ENCODE measurements at places on chromosomes 7 and 10.

- DNase-seq, result peak; percentile 6
Observed at GRCh38 chr7:129271500-129272355, 46.9 kb downstream of the AHCYL2 start.

- no peak for DNase-seq
Observed at GRCh38 chr7:106178593-106179134, 66.6 kb upstream of the SYPL1 start.

DNA sequence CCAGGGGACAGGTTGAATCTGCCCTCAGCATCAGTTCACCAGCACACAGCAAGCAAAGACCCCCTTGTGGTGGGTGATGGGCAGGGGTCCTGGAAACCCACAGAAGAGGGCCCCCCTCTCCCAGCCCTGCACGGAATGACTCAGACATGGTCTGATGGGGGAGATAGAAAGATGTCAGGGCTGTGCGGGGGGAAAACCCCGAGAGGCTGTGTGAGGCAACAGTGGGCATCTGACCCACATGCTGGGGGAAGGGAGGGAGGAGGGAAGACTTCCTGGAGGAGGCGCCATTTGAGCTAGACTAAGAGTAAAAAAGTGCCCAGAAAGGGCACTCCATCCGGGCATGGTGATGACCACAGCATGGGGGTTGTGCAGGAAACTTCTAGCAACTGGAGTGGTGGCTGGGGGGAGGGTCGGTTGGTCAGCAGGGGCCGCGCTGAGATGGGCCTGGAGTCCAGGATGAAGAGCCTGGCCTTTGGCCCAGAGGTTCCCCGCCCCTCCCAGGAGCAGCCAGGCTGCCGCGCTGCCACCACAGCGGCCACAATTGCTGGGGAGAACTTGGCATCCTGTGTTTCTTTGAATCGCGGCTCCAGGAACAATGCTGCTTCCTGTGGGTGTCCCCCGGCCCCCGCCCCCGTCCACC lies 2.5 kb downstream of the LFNG start:
- DNase-seq, result no peak

GRCh38 chr10:44049301-44050015 lies 335.4 kb downstream of the CXCL12 start:
- DNase-seq, result no peak

- no peak for DNase-seq
Observed at GRCh38 chr7:133873631-133874030, 253.5 kb upstream of the LRGUK start.

GRCh38 chr7:113796557-113796956 lies 122.3 kb downstream of the PPP1R3A start:
- DNase-seq, result no peak

DNA sequence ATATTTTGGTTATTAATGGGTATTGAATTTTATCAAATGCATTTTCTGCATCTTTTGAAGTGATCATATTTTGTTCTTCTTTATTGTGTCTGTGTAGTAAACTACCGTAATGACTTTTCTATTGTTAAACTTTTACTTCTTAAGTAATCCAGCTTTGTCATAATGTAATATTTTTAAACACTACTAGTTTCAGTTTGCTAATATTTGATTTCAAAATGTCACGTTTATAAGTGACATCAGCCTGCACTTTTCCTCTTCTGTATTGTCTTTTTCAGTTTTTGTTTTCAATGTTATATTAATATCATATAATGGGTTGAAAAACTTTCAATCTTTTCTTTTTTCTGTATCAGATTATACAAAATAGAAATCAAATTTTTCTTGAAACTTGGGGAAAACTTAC lies 71.6 kb upstream of the ANKRD1 start:
- no peak for DNase-seq

DNA sequence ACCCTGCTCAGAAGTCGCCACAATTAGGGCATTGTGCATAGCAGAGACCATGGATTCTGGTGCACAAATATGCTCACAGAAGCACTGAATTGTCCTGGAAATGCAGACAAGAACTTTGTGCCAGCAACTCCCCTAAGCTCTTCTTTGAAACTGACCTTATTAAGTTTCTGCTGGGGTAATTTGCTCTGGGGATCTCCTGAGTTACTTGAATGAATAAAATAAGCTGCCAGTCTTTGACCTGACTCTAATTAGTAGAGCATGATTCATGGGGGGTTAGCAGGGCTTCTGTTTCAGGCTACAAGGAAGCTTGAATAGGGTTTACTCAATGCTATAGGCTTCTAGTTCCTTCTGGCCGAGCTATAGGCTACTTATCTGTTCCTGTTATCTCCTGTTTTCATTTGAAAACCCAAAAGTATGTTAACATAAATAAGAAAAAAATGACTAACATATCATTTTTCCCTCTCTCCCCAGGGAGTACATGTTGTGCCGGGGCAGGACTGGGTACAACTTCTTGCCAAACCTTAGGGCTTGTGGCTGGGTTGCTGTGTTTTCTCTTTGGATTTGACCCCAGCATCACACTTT lies 169.0 kb upstream of the TMEM229A start:
- DNase-seq, result no peak

DNA sequence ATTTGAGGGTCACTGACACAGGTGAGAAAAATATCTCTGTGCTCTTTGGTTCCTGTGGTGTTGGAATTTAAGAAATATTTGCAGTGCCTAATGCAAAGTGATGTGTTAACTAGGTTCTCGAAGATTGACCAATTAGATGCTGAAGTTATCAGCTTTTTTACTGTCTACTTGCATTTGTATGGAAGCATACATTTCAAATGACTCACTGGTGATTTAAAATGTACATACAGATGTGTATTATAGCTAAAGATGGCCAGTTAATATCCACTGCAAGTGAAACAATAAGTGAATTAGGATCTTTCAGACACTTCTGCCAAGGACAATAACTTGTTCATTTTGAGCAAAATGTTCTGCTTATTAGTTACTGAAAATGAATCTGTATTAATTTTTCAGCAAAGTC lies 205.0 kb downstream of the FANK1 start:
- no peak for DNase-seq

DNA sequence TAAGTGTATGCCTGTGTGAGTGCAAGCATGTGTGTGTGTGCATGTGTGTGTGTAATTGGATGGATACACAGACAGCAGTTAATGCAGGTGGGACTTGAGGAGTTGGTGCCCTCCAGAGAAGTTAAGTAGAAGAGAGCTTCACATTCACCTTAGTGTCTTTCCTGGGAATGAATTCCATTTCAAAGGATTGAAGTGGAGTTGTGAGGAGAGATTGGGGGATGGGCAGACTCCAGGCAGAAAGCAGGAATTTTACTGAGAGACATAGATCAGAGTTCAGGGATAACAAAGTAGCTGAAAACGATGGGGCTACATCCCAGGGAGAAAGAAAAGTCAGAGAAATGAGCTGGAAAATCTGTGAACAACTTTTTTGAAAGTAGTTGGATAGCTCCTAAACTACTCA lies 464.4 kb downstream of the TCERG1L start:
- no peak for DNase-seq

- no peak for DNase-seq
Observed at GRCh38 chr7:15554744-15555143, 7.1 kb downstream of the AGMO start.

GRCh38 chr10:71244431-71245419 lies 32.4 kb downstream of the UNC5B start:
- peak; percentile 41 for DNase-seq

GRCh38 chr7:83472376-83472775 lies 176.6 kb downstream of the SEMA3E start:
- no peak for DNase-seq

DNA sequence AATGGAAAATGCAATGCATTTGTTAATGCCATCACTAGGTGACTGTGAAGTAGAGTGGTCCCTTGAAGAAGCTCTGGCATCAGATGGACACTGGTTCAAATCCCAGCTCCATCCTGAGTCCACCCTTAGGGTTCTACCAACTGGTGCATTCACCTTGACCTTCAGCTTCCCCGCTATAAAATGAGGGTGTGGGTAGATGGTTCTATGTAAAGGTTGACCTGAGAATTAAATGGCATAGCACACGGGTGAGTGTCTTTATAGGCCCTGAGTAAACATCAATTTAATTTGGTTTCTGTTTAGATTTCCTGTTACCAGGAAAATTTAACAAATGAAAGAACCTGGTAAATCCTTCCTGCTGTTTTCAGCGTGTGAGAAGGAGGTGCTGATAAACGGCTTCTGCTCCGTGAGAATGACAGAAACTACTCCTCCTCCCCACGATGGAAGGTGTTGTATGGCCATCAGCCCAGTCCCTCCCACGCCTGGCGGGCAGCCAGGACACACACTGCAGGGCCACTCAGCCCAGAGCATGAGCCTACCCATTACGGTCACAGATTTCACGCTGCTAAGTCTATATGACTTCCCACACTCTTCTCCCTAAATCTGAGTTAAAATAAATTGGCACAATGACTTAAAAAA lies 210.1 kb downstream of the TNS3 start:
- DNase-seq, result peak; percentile 49

DNA sequence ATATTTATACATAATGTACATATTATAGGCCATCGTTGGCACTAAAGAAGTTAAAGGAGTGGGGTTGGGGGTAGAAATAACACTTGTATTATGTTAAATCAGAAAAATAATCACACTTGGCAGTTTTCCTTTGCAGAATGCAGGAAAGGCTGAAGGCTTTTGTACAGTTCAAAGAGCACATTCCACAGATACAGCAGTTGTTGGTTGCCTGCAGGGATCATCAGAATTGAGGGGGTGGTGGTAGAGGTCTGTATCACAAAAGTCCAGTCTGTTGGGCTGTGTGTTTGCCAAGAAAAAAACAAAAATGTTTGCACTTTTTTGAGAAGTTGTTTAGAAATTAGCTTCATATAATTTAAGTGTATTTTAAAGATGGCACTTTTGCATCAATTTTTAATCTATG lies 231.8 kb upstream of the FOXP2 start:
- DNase-seq, result no peak

GRCh38 chr7:124575176-124575575 lies 190.4 kb downstream of the GPR37 start:
- no peak for DNase-seq

DNA sequence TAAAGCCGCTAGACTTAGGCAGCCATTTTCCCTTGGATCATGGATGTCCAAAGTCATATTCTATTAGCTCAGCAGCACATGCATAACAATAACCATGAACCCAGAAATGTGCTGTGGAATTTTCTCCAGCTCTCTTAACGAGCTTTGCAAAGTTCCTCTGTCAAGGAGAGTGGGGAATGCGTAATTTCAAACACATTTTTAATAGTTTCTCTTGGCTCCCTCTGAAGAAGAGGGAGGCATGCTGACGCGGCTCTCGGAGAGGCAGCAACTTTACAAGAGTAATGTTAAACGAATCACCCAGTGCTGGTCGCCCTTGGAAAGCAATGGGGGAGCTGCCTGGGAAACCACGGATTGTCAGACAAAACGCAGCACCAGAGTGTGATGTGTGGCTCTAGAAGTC lies 114.8 kb downstream of the RAB18 start:
- DNase-seq, result no peak

GRCh38 chr10:12965571-12965970 lies 35.9 kb downstream of the CCDC3 start:
- DNase-seq, result no peak
